Posterior vena cava (tissue), 2 donors: ENCODE measurements at places on chromosomes 2 and 18. TPM values are rescaled to one million over a fixed set of nuclear protein-coding genes. Genes with fewer than 3 reads are reported as not detected.

The ESPNL gene
- 3.0 TPM for total RNA-seq

The TRIM54 gene
- total RNA-seq = 0.32 TPM

The HJURP gene
- total RNA-seq = not detected

The MLPH gene
- 6.4 TPM for total RNA-seq

The POLE4 gene
- 45.1 TPM for total RNA-seq

The SERPINB4 gene
- total RNA-seq = not detected

The DYNAP gene
- total RNA-seq = not detected
